ENCODE measurements at places on chromosomes 16 and 17.

DNA sequence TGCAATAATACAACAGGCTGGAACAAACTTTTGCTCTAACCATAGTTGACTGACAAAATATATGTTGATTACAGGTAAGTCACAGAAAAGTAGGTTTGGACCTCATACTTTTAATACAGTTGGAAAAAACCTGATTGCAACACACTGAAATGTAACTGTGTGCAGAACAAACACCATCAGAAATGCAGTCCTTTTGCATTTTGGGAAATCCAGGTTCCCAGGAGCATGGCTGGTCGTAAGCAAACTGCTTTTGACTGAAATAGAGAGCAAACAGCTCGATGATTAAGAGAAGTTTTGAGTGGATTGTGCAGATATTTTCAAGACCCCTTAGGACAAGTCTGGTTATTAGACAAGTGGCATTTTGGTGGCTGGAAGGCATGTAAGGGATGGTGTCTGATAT lies 8.0 kb downstream of the IGF2BP1 start:
- no peak for DNase-seq

GRCh38 chr17:27404676-27405075 lies 51.6 kb upstream of the KSR1 start:
- no peak for DNase-seq

GRCh38 chr16:57138281-57138935 lies 46.0 kb downstream of the CPNE2 start:
- no peak for DNase-seq

DNA sequence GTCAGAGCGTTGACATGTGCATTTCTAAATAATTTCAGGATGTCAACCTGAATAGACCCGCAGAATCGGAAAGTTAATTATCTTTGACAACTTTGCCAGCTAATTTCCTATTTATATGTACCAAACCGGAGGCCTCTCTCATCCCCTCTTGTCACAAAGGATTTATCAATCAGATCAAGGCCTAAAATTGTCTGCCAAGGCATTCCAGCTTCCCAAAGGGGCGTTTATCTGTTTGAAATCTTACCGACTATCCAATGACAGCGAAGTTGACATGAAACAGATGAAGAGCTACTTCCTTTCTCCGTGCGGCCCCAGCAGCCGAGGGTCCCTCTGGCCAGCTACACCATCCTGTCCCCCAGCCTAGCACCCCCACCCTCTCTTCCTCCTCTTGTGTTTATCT lies 223.7 kb upstream of the DYNLRB2 start:
- no peak for DNase-seq

DNA sequence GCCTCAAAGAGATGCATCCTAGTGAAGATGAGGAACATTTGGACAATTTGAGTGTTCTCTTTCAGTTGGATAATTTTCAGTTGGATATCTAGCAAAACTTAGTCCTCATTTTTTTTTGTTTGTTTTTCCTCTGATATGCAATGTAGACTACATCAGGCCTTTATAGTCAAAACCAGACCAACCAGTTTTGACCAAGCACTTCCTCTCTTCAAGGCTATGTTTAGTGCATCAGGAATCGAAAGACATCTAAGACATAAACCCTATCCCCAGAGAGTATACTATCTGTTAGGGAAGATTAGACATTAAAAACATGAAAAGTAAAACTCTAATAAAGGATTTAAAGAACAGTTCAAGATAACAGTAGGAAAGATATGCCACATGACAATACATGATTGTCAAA lies 256.1 kb downstream of the IRX3 start:
- DNase-seq, result no peak

GRCh38 chr16:8892101-8892575 lies 10.0 kb downstream of the LITAFD start:
- peak; percentile 72 for DNase-seq

GRCh38 chr16:74902161-74902560 lies 82.8 kb downstream of the WDR59 start:
- no peak for DNase-seq

- no peak for DNase-seq
Measured at GRCh38 chr17:44192750-44193149, 6.0 kb downstream of the TMUB2 start.

DNA sequence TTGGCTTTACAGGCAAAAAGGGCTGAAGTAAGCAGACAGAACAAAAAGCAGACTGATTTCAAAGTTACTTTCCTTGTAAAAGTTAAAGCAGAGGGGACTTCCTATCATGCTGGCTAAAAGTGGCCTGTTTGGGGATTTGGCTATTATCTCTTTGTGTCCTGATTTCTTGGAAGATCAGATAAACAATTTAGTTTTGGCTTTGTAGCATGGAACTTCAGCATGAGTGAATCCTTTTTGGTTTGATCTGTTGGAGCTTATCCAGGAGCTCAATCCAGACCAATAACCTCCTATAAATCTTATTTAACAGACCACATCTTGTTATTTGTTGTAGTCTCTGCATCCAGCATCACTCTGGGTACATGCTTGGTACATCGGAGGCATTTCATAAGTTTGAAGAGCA lies 8.9 kb upstream of the RNF112 start:
- DNase-seq, result no peak

DNA sequence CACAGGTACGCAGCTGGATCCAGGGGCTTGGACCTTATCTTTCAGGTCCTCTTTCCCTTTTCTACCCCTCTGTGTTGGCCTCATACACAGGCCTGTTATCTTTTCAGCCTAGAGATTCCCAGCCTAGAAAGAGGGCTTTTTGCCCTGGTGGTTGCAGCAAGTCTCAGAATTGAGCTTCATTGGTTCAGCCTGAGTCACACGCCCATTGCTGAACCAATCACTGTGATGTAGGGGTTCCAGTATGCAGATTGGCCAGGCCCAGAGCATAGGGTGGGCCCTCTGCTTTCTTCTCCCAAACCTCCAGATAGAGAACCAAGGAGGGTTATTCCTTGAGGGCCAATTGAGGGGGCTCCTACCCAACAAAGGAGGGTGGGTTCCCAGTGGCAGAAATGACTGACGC lies 32.8 kb downstream of the GPT2 start:
- DNase-seq, result no peak

GRCh38 chr17:12712415-12712814 lies 46.7 kb downstream of the MYOCD start:
- DNase-seq, result no peak

DNA sequence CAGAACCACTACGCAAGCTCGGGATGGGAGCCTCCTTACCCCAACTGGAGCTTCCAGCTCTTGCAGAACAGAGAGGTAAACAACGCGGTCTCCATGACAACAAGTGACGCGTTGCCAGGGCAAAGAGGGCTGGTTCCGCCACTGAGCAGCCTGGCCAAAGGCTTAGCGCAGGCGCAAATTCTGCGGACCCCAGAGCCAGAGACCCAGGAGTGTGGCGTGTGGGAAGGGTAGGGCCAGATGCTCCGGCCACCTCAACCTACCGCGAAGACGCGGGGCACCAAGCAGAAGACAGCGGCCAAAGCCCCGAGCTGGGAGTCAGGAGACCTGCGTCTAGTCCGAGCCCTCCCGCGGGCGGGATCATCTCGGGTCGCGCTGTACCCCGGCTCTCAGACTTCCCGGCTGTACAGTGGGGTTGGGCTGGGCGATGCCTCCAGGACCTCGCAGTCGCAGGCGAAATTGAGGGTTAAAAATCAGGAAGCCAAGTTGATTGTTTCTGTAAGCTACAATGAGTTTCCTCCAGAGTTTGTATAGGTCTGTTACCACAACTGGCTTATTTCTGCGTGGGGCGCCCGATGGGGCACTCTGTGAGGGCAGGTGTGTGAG lies at the start of gene TEKT1:
Gene TEKT1 (minus strand): TSS at position 69 of the 603 bp plus-strand sequence. CDS start 1,353 bp downstream, outside the sequence.
- DNase-seq, result peak; percentile 15

DNA sequence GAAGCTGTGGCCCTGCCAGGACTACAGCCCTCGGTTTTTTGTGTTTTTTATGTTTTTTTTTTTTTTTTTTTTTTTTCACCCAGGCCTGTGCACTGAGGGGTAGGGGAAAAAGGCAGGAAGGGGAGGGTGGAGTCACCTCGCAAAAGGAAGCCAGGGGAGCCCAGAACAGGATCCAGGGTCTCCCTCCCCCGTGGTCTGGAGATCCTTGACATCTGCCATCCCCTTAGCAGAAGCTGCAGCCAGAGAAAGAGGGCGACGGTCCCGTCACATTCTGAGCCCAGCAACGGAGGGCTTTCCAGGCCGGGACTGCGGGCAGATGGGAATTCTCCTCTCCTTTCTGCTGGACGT lies 29.1 kb upstream of the PHOSPHO1 start:
- DNase-seq, result no peak

DNA sequence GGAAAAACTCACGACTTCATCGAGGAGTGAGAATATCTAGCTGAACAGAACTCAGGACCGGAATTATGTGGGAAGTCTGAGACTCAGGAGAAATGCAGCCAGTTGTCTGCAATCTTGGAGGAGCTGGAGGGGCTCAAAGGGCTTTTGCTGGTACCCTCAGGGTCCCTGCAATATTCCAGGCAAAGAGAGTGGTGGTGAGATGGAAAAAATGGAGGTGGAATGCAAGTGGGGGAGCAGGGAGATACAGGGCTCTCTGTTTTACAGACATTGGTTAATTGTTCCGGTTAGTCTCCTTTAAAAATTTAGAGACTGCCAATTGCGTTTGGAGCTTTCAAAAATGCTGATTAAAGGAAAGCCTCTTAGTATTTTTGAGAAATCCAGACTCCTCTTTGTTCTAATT lies 18.2 kb upstream of the HP start:
- no peak for DNase-seq

GRCh38 chr17:28744972-28745785 lies 1.4 kb downstream of the TRAF4 start:
- peak; percentile 55 for DNase-seq

GRCh38 chr16:53741546-53741945 lies 37.6 kb downstream of the FTO start:
- DNase-seq, result no peak

DNA sequence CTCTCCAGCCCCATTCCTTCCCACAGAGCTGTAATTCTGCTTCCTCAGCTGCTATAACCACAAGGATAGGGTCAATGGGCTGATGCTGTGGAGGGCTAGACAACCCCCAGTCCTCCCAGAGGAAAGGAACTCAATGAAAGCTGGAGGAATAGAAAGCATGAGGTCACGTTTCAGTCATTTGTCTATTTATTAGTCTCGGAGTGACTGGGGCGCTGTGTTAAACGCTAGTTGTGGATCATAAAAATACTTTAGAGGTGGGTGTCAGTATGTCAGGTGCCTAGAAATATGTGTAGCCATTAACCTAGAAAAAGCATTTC lies 787 bp upstream of the CCL3L1 start:
- peak; percentile 59 for DNase-seq

DNA sequence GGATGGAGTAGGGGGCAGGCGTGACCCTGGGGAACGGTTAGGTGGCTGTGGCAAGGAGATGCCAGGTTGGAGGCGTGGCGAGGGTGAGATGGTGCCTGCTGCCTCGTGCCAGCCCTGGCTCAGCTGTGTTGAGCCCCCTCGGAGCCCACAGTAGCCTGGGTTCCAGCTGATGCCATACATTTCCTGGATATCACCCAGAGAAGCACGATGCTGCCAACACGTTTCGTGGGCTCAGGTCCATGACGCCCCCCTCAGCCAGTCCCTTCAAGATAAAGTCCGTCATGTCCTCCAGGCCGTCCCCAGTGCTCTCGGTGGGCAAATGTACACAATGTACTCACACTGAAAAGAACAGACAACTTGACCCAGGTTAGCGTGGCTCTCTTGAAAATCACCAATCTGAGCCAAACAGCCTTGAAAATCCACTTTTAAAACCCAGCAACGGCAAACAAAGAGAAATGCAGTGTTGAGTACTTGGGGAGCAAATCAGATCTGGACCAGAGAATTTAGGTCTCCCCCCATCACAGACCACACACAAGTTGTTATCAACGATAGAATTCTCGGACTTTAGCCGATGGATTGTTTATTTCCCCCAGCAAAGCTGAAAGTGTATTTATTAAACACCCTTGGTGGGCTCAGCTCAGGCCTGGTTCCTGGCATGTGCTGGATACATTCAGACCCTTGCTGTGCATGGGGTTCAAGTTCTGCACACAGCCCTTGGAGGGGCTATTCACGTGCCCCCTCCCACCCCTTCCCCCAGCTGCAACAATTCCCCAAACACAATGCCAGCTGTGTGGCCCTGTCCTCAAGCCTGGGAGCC lies 102.8 kb upstream of the PLCG2 start:
- DNase-seq, result no peak

DNA sequence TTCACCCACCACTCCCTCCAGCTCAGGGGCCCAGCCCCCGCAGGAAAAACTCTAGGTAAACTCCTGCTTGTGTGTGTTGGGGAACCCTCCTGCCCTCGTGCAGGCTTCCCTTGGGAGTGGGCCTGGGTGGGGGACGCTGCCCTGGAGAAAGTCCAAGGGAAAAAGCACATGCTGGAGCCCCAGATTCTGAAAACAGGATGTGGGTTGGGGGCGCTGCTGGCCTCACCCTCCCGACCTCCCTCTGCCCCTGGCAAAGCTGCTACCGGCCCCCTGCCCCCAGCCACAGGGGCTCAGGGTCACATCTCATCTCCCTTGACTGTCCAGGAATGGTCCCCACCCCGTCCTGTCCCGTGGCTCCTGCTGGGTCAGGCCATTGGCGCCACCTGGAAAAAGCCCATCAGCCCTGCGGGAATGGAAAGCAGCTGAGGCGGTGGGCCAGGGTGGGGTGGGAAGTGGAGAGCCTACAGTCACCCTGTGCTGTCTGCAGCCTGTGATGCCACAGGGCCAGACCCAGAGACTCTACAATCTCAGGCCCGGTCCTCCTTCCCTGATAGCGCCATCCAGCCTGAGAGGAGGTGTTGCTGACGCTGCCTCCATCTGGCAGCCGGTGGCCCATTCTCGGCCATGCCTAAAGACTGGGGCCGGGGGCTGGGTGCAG lies 2.5 kb upstream of the GJD3 start:
- no peak for DNase-seq

DNA sequence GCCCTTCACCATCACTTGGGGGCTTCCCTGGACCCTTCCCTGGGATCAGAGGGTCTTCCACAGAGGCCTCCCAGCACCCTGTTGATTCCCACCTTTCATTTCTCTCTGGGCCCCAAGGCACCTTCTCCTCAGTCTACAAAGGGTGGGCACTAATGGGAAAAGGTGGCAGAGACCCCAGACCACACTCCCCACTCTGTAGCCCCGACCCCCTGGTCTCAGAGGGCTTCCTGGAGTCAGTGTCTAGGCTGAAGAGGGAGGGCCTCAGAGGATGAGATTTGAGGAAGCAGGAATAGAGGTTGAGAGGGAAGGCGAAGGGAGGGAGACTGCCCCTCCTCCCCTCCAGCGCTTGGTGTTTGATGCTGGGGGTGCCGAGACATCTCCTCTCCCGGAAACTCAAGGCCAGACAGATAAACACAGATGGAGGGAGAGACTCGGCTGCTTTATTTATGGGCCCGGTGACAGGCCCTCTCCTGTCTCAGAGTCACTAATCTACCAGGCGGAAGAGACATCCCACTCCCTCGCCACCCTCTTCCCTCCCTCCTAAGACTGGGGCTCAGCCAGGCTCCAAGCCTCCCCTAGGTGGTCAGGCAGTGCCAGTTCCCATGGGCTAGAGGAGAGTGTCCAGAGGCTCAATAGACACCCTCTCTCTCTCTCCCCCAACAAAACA lies 18.5 kb upstream of the SP2 start:
- no peak for DNase-seq

Data from GM06990 (cell line).